ENCODE measurements at places on chromosomes 6 and 20.
A peak's percentile ranks its signal among the peaks of the same experiment; 100 is the strongest.

DNA sequence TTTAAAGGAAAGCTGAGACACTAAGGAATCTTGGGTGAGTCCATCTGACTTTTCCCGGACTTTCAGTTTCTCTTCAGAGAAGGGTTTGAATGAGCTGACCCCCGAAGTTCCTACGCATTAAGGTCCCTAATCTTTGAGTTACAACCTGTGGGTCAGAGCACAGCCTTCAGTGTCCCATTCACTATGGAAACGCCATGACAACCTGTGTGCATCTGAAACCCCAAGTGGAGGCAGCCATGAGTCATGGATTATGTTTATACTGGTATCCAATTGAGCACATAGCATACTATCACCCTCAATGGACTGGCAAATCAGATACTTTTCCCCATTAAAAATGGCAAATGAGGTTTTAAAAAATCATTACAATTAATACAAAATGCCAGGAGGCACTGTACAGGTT lies 11.4 kb downstream of the MYLK4 start:
- DNase-seq, result no peak

GRCh38 chr6:144285798-144286502 lies 815 bp downstream of the UTRN start:
- DNase-seq, result peak; percentile 32

GRCh38 chr6:84462698-84463097 lies 235.3 kb upstream of the CEP162 start:
- DNase-seq, result no peak

DNA sequence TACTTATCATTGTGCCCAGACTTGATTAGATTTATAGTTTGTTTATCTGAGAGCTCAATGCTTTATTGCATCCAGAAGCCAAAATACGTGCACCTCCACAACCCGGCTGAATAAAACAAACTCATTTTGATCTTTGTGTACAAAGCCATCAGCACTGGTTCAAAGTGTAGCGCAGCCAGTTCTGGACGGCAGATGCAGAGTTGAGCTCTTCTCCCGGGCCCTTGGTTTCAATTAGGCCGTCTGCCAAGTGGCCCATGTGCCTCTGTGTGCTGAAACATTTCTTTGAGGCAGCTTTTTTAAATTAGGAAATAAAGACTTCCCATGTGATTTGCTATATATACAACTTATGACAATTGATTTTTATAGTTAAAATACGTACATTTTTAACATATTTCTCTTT lies 96.2 kb upstream of the RSPO3 start:
- no peak for DNase-seq

GRCh38 chr6:13760307-13761304 lies 49.0 kb upstream of the RANBP9 start:
- DNase-seq, result no peak

GRCh38 chr20:6884114-6884513 lies 116.6 kb downstream of the BMP2 start:
- DNase-seq, result no peak

DNA sequence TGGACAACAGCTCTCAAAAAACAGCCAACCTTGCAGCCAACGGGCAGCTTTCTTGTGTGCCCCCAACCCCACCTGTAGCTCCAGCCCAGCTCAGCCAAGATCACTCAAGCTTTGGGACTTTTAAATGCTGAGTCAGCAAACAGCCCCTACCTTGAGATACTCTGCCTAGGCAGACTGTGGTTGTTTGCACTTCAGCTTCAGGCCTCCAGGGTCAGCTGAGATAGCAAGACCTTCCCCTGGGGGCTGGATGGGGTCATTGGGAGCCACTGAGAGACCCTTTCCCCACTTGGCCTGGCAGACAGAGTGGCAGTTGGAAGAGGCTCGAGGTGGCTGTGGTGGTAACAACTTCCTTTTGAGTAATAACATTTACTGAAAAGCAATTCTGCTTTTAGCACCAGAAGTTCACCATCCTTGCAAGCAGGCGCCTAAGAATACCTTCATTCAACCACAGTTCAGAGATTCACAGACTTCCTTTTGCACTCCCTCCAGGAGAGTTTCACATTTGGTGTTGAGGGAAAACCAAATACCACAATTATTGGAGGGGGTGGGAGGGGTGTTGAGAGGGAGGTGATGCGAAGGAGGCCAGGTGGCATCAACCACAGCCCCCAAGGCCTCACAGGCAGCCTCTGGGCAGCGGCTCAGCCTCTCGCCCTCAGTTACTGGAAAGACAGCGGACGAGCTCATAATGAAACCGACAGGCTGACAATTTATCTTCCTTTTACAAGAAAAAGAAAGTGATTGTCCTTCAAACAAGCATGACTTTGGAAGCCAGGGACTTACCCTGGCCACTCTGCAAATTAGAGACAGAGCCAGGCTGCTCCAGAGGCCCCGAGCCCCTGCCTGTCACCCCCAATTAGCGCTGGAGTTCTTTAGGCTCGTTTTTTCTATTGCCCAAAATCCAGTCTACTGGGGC lies 148.1 kb downstream of the CEBPB start:
- DNase-seq, result peak; percentile 78

- no peak for DNase-seq
These were observed 15.6 kb downstream of the COL21A1 start for GRCh38 chr6:56231827-56232226.

DNA sequence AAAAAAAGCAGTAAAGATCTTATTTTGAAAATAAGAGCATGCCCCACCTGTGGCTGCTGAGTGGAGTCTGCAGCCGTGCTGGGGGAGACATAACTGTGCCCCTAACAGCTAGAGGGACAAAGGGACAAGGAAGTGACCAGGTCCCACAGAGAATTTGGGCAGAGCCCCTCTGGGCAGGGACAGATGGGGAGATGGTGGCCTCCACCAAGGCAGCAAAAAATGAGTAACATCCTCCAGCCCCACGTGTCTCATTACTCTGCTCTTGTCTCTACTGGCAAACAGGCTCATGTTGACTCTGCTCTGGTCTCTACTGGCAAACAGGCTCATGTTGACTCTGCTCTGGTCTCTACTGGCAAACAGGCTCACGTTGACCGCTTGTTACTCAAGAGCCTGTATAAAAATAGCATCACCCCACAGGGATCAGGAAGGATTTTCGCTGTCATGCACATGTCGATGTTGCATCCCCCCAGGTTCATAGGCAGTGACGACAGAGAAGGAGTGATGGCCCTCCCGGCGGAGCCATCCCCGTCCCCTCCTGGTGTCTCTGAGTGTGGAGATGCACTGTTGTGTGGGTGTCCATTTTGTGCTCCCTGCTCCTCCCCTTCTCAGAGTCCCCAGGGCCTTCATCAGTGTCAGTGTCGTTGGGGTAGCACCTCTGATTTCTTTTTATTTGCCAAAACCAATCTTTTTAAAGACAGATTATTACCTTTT lies 17.3 kb upstream of the PCMTD2 start:
- DNase-seq, result no peak

DNA sequence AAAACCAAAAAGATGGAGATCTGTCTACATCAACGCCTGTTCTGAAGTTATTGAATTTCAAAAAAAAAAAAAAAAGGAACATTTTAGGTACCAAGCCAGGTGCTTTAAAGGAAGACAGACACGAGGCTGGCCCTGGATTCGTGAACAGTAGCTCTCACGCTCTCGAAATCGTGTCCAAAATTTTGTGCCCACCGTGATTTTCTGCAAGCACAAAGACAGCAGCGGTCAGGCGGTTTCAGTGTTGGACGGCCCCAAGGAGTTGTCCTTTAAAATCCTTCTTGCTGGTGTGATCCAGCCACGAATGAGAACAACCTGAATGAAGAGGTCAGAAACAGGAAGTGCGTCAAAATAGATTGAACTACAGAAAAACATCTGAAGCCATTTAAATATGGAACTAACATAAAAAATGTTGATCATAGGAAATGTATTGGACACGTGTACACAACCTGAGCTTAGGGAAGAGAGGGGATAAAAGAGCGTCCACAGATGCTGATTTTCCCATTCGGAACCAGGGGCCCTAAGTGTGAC lies 78.2 kb downstream of the THBS2 start:
- DNase-seq, result no peak

GRCh38 chr6:128443553-128443952 lies 76.8 kb downstream of the PTPRK start:
- no peak for DNase-seq

GRCh38 chr6:17585766-17586490 lies 14.2 kb upstream of the FAM8A1 start:
- DNase-seq, result no peak

DNA sequence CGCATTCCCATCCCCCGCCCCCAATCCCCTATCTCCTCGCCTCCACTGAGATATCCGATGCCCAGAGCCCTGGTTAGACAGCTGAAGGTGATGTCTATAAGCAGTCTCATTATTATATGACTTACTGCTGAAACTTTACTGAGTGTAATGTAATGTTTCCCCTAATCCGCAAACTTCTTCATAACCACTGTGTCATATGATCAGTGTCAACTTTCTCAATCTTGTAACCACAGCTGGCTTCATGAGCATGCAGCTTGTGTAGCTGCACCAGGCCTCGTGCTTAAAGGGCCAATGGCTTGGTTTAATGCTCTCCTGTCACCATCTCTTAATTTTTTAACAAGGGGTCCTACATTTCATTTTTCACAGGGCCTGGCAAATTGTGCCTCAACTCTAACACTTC lies 8.1 kb downstream of the ASIP start:
- DNase-seq, result no peak

DNA sequence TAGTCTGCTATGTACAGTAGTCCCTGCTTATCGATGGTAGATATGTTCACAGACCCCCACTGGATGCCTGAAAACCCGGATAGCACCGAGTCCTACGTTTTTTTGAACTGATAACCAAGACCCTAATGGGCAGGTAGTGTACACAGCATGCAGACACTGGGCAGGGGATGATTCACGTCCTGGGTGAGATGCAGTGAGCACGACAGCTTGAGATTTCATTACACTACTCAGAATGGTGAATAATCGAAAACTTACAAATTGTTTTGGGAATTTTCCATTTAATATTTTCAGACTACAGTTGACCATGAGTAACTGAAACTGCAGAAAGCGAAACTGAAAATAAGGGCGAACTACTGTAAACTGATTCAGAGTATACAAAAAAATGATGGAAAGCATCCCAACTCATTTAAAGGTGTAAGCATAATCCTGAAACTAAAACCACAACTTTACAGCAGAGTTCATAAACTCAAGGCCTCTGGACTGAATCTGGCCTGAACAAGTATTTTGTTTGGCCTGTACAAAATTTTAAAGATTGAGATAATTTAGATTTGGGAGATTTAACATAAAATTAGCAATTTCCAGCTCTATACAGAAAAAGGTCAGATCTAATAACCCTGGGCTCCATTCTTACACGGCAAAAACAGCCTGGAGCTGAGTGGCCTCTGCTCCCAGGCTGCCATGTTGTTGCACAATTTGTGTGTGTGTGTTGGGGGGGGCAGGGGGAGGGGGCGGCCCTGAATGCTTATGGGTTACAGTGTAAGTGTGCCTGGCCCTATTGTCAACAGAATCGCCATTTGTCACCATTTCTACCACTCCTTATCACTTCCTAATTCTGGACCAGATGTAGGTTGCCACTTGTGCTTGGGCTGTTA lies 34.9 kb downstream of the RNF24 start:
- peak; percentile 38 for DNase-seq

DNA sequence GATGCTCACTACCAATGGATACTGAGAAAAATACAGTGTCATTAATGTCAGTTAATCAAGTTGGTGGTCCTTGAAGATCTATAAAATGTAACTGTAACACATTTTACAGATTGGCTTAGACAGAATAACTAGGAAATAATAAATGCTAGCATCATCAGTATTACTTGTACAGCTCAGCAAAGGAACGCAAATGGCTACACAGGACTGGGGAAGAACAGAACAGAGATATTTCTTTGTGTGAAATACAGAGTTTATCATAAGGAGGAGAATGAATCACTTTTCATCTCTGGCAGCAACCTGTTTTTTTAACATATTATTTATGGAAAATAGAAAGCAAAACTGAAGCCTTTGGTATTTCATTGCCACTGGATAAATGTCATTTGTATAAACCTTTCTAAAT lies 8.2 kb upstream of the QKI start:
- no peak for DNase-seq

DNA sequence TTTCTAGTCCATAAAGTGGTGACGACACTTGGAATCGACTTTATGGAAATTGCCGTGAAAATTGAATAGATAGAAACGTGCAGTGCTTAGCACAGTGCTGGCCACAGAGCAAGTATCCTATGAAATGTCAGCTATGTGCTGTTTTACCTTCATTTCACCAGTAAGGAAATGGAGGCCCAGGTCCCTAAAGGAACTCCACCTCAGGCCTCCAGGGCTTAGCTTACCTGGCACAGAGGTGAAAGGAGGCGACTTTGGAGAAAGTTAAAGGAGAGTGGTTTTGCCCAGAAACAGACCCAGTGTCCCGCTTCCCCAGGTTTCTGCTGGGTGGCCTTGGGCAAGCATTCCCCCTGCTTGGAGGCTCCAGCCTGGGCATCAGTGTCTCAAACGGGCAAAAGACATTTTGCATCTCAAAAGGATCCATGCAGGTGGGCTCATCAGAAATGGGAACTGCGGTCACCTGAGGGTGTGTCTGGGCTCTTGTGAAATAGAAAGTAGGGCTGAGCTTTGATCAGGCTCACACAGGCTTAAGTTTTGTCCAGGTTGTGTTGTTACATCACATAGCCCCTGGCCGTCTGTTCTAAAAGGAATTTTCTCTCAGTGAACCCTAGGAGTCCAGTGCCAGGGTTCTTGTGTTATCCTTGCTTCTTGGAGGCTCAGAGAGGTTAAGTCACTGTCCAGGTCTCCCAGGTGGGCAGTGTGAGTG lies 6.8 kb upstream of the TULP1 start:
- no peak for DNase-seq

- peak; percentile 80 for DNase-seq
These were observed 207.9 kb downstream of the MYLK4 start for GRCh38 chr6:2542858-2543218.

GRCh38 chr6:18154507-18155149 lies at the start of gene TPMT:
Gene TPMT, minus strand, starts transcription at chr6:18155077. Its CDS starts 5,950 bp downstream, at chr6:18149127.
- DNase-seq, result no peak

- DNase-seq, result no peak
These were observed 61.7 kb downstream of the STK35 start for GRCh38 chr20:2163312-2163711.

DNA sequence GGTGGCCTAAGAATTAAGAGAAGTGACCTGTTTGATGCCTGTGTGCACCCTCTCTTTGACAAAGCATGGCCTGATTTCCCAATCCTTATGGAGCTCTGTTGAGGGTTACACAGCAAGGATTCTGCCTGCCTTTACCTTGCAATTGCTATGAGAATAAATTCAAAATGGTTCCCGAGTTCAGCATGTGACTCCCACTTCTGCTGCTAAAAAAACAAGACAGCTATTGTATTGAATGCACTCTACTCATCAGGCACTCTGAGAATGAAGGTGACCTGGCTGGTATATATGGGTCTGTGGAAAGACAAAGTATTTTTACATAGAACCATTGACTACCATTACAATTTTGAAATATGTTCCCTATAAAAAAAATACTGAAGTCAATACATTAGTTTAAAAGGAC lies 190.3 kb downstream of the ATXN1 start:
- DNase-seq, result no peak

- no peak for DNase-seq
These were observed 53.2 kb downstream of the FAM8A1 start for GRCh38 chr6:17653198-17653882.

DNA sequence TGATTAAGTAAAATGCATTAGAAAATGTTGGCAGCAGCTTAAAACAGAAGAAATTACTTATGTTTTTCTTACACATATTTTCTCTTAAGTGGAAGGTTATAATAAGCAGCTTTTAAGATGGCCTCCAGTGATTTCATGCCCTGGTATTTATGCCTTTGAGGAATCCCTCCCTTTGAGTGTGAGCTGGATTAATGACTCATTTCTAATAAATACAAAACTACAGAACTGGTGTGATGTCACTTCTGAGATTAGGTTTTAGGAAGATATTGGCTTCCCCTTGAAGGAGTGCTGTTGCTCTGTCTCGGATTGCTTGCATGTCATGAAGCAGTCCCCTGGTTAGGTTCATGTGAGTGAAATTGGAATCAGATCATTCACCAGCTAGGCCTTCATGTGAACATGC lies 143.2 kb upstream of the EPHA7 start:
- DNase-seq, result no peak
